ENCODE measurements at places on chromosomes 4 and X.

DNA sequence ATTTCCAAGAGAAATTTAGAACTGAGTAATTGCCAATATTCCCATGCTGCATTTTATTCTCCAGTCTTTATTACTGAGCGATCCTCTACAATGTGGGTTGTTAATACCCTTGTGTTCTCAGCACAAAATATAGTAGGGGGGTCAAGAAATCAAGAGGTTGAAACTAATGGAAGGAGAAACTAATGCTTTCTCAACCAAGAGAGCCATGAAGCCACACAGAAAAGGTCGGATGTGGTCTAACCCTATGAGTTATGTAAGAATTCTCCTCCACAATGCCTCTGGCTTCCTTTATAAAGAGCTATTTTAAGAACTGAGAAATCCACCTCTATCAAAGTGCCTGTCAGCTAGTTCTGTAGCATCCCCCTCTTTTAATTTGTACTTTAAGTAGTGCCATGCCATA, 268.5 kb downstream of the CHIC1 start:
- H3K4me3 ChIP-seq, result no peak overlapping the region
- H3K27ac ChIP-seq, result no peak overlapping the region
- DNase-seq, result no peak
- H3K27me3 ChIP-seq, result peaks cover 14% of the 10 kb centered on the region
- no peaks in the 10 kb centered on the region for H3K4me1 ChIP-seq
- H3K36me3 ChIP-seq, result no peaks in the 10 kb centered on the region

GRCh38 chr4:139833151-139833910, 167.7 kb downstream of the MGST2 start:
- peaks cover 5% of the 10 kb centered on the region for H3K27me3 ChIP-seq
- H3K36me3 ChIP-seq, result peaks cover 3% of the 10 kb centered on the region
- peaks cover 6% of the 10 kb centered on the region for H3K4me1 ChIP-seq
- H3K4me3 ChIP-seq, result no peak overlapping the region

DNA sequence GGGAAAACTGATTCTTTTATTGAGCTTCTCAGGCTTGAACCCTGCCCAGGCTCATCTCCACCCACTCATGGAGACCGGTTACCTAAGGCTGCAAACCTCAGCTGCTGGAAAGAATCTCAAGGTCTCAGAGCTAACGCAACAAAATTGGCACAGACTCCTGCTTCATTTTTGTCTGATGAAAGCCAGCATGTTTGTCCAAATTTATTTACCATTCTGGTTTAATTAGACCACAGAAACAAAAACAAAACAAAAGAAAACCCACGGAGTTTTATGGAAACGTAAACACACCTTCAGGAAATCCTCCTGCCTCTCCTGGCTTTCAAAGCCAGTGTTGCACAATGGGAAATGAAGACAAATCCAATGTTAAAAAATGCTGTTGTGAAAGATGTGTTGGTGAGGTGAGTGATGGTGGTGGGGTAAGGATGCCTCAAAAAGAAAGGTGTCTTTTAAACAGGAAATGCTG, 56.4 kb upstream of the PDLIM3 start:
- peaks cover 5% of the 10 kb centered on the region for H3K36me3 ChIP-seq
- no peak overlapping the region for H3K4me3 ChIP-seq
- peaks cover 22% of the 10 kb centered on the region for H3K4me1 ChIP-seq
- no peak overlapping the region for H3K27ac ChIP-seq
- no peaks in the 10 kb centered on the region for H3K27me3 ChIP-seq
- DNase-seq, result no peak

DNA sequence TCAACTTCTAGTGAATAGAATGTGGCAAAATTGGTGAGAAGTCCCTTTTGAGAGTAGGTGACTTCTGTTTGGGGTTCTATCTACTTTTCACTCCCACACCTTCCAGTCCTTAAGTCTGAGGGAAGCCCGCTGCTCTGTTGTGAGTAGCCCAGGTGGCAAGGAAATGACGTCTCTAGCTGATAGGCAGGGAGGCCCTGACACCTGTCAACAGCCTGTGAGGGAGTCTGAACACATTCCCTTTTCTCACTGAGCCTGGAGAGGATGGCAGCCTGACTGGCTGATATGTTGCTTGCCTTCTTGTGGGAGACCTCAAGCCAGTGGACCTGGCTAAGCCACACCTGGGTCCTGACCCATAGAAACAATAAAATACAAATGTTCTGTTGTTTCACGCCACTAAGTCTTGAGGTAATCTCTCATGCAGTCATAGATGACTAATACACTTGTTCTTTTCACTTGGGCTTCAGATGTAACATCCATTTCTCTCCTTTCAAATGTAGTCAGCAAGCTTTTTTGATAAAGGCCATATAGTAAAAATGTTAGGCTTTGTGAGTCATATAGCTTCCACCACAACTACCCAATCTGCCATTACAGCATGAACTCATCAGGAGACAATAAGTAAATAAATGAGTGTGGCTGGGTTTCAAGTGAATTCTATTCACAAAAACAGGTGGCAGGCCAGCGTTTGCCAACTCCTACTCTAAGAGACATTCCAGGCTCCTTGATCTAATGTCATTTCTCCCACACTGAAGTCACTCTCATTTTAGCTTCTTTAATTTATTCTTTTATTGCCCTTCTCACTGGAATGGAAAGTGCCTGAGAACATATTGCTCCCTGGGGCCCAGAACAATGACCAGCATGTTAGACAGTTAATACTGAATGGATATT, 265.1 kb upstream of the MAD2L1 start:
- H3K36me3 ChIP-seq, result no peaks in the 10 kb centered on the region
- DNase-seq, result no peak
- H3K27me3 ChIP-seq, result peaks cover 2% of the 10 kb centered on the region

DNA sequence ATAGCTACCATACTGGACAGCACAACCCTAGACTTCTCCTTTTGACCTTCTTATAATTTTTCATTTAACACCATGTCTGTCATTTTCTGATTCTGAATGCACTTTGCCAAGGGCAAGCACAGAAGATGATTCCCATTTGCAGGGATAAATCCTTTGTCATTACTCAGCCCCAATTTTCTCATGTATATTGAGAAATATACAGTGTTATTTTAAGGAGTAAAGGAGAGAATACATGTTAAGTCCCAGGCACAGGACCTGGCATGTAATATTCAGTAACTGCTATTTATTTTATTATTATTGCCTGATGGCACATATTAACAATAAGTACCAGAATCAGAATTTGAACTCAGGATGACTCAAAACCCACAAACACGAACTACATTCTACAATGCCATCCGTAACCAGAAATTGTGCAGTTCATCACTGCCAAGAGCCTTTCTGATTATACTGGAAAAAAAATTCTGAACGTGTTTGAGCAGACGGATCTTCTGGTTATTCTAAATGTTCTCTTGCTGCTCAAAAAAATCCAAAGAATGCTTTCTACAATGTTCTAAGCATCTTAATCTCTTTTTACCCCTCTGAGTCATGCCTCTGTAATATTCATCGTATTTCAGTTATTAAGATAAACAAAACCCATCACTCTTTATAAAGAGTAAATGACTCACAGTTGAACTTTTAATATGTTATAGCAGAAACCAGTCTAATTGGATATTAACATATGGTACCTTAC, 170.0 kb downstream of the MID1 start:
- H3K4me1 ChIP-seq, result peaks cover 33% of the 10 kb centered on the region
- no peak overlapping the region for H3K4me3 ChIP-seq
- DNase-seq, result no peak
- H3K27ac ChIP-seq, result peak overlapping the region; percentile 62
- H3K36me3 ChIP-seq, result peaks cover 8% of the 10 kb centered on the region
- H3K27me3 ChIP-seq, result no peaks in the 10 kb centered on the region

DNA sequence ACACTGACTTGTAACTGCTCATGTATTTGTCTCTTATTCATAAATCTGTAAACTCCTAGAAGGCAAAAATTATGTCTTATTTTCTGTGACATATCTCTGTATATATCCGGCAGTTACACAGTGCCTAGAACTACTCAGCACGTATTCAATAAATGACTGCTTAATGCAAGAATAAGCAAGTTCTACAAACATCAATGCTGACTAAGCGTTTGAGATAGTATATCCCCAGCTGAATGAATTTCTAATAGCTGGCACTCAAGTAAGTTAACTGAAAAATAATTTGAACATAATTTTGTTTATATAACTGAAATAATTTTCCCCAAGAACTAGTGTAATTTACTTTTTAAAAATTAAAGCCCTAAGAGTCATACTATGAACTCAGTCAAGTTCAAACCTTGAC, 113.7 kb downstream of the ARAP2 start:
- peaks cover 11% of the 10 kb centered on the region for H3K4me1 ChIP-seq
- H3K27ac ChIP-seq, result no peak overlapping the region
- H3K27me3 ChIP-seq, result no peaks in the 10 kb centered on the region
- no peak overlapping the region for H3K4me3 ChIP-seq

DNA sequence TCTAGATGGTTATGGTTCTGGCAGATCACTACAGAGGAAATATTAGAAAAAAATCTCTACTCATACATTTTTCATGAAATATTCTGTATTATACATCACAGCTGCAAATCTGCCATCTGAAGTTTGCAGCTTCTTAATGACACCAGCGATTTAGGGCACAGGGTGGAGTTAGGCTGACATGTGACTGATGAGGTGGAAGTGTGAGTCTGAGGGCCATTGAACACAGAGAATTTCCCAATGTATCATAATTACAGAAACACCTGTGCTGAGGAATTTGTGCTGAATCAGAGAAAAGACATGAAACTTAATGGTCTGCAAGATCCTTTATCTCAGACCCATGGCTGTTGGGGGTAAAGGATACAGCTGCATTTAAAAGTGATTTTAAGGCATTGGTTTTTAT, 2025.6 kb upstream of the AGA start:
- DNase-seq, result no peak
- H3K27me3 ChIP-seq, result no peaks in the 10 kb centered on the region
- H3K27ac ChIP-seq, result no peak overlapping the region

GRCh38 chrX:47643926-47644325, 6.4 kb downstream of the ELK1 start:
- no peak for DNase-seq
- H3K27me3 ChIP-seq, result no peaks in the 10 kb centered on the region
- H3K27ac ChIP-seq, result no peak overlapping the region
- H3K36me3 ChIP-seq, result peaks cover 20% of the 10 kb centered on the region
- H3K4me3 ChIP-seq, result no peak overlapping the region

- H3K4me1 ChIP-seq, result peaks cover 48% of the 10 kb centered on the region
- peaks cover 6% of the 10 kb centered on the region for H3K36me3 ChIP-seq
- no peak for DNase-seq
- H3K27ac ChIP-seq, result no peak overlapping the region
- H3K27me3 ChIP-seq, result peaks cover 13% of the 10 kb centered on the region
These were observed 4.7 kb downstream of the SLIT2 start for GRCh38 chr4:20256381-20256881.

DNA sequence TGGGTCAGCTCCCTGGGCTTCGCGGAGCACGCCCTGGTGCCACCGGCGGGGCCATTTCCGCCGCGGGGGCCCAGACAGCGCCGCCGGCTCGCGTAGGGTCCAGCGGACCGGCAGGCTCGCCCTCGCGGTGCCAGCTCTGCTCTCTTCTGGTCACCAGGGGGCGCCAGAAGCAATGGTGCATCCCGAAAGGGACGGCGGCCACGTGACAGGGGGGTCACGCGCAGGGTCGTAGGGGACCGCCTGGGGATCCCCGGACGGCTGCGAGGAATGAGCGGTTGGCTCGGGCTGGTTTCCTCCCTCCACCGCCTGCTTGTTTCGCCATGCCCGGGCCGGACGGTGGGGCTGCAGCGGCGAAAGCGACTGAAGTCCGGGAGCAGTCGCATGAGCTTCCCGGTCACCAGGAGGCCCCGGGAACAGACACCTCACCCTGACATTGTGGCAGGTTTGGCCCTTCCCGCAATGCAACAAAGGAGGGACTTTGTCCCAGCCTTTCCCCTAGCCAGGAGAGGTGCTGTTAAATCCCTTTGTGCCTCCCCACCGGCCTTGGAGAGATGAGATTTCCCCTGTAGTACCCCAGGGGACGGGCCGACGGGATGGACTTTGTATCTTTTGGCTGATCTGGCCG, 15.8 kb downstream of the ZCCHC12 start:
- H3K36me3 ChIP-seq, result no peaks in the 10 kb centered on the region
- peak overlapping the region; percentile 58 for H3K4me3 ChIP-seq
- peaks cover 4% of the 10 kb centered on the region for H3K27me3 ChIP-seq

DNA sequence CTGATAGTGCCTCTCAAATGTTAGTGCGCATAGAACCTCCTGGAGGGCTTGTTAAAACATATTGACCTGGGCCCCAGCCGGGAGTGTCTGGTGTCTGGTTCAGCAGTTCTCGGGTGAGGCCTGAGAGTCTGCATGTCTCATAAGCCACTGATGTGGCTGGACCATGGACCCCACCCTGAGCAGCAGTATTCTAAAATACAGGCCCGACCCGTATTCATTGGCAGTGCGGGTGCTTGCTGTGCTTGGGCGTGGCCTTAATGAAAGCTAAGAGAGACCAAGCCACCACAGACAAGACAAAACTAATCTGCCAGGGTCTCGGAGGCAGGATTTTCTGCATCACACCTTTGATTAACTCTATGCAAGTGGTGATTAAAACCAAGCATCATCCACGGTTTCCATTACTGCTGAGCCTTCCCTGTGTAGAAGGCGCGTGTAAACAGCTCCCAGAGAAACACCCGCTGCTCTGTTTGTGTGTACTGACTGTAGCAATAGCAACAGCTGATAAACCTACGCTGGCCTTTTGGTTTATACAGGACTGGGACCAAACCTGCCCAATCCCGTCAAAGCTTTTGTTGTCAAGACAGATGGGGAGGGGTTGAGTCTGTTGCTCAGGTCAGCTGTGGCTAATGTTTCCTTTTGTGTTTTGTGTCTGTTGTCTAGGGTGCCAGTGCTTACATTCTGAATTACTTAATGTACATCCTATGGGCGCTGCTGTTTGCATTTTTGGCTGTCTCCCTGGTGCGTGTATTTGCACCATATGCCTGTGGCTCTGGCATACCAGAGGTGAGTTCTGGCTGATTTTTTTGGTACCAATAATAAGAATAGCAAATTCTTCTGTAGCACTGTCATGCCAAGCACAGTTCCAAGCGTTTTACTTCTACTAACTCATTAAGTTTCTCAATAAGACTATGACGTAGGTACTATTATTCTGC, 40.8 kb downstream of the CLCN4 start:
- H3K27me3 ChIP-seq, result no peaks in the 10 kb centered on the region
- no peak overlapping the region for H3K4me3 ChIP-seq
- no peaks in the 10 kb centered on the region for H3K36me3 ChIP-seq
- H3K4me1 ChIP-seq, result no peaks in the 10 kb centered on the region
- no peak overlapping the region for H3K27ac ChIP-seq

- peaks cover 3% of the 10 kb centered on the region for H3K4me1 ChIP-seq
- H3K27ac ChIP-seq, result no peak overlapping the region
These were observed 202.4 kb downstream of the RTL9 start for GRCh38 chrX:110561034-110561433.

- no peak overlapping the region for H3K4me3 ChIP-seq
- H3K27ac ChIP-seq, result no peak overlapping the region
- H3K36me3 ChIP-seq, result no peaks in the 10 kb centered on the region
These were observed 34.3 kb upstream of the CITED1 start for GRCh38 chrX:72340041-72340440.
